ENCODE measurements at places on chromosomes 3 and 15. TPM values are rescaled to one million over a fixed set of nuclear protein-coding genes. Genes with fewer than 3 reads are reported as not detected.

The TMCO5A gene
- not detected for total RNA-seq

DNA sequence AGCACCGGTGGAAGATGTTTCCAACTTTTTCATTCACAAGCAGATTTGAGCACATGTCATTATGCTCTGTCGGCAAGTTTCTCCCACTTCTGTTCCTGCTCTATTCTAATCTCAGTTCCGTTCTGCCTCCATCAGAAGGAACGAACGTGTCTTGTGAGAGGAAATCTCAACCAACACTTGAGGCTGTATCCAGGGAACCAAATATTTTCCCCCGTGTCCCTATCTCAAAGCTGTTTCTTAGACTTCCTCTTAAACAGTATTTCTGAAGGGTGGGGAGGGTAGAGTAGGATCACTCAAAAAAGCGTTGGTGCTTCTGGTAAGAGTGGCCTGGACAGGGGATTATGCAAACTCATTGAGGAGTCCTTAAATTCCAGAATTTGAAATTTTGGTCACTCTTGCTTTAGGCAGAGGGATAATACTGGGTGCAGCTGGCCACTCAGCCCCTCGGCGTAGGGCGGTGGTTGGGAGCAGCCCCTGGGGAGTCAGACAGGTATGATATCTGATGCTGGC, 54.9 kb downstream of the FRMD4B start:
- no peak for DNase-seq

DNA sequence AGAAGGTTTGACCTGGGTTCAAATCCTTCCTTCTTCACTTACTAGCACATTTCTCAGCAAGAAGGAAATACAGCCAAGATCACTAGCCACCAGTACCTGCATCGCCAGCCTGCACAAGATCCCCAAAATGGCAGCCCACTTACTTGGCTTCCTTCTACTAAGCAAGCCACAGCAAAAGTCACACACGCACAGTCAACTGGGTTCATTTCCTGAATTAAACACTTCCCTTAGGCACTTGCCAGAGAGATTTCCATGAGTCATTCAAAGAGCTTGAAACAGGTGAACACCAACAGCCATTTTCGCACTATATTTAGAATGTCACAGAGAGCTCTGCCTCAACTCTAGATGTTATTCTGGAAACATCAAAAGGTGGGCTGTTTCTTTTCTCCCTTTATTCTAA, 42.6 kb downstream of the MGLL start:
- DNase-seq, result no peak

GRCh38 chr3:186651678-186652215, 11.5 kb downstream of the FETUB start:
- no peak for DNase-seq

- no peak for DNase-seq
These were observed 182.9 kb downstream of the KCNMB2 start for GRCh38 chr3:178718995-178719635.

DNA sequence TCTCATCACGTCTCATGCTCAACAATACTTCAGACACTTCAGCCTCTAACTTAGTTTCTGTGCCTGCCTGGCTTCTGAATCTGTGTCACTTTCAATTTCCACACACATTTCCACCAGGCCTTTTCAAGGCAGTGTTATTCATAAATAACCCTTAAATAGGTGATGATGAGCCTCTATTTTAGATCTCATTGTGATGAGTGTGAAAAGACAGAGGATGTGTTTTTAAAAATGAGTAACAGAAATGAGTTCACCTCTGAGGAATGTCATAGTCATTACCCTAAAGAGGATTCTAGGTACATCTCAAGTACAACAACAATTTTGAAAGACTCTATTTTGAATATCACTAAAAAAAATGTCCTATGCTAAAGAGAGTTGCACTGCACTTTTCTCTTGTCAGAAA, 64.6 kb downstream of the STAC start:
- no peak for DNase-seq

- DNase-seq, result no peak
These were observed 18.5 kb downstream of the CLDN11 start for GRCh38 chr3:170437176-170437575.

- DNase-seq, result no peak
These were observed 97.9 kb upstream of the MEX3B start for GRCh38 chr15:82143390-82144385.

The GOLGA6L4 gene
- total RNA-seq, result 22.2 TPM

- DNase-seq, result no peak
These were observed 10.7 kb upstream of the TASOR start for GRCh38 chr3:56693750-56694149.

DNA sequence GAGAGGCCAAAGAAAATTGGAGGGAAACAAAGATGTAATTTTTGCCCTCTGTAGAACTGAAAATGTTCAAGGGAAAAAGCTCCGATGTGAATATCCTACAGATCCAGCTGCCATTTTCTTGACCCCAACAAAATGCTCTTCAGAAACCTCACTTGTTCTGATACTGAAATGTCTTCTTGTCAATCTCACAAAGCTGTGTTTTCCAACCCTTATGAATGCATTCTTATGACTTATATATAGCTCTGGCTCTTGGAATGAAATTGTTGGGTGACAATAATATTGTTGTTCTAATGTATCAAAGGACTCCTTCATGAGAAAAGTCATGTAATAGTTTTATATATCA, 157.1 kb upstream of the TGFBR2 start:
- DNase-seq, result no peak

GRCh38 chr15:99275061-99275460, 23.8 kb downstream of the LRRC28 start:
- no peak for DNase-seq

- no peak for DNase-seq
These were observed 93.2 kb downstream of the TP63 start for GRCh38 chr3:189724356-189724755.

GRCh38 chr3:53599771-53600170, 105.4 kb downstream of the CACNA1D start:
- DNase-seq, result no peak

GRCh38 chr3:70716832-70717231, 404.4 kb upstream of the MDFIC2 start:
- DNase-seq, result no peak

The CCDC39 gene
- not detected for total RNA-seq

GRCh38 chr3:139127101-139127500, 82.4 kb upstream of the PRR23C start:
- no peak for DNase-seq

- DNase-seq, result no peak
These were observed 1046.4 kb downstream of the NTRK3 start for GRCh38 chr15:87209891-87210689.

DNA sequence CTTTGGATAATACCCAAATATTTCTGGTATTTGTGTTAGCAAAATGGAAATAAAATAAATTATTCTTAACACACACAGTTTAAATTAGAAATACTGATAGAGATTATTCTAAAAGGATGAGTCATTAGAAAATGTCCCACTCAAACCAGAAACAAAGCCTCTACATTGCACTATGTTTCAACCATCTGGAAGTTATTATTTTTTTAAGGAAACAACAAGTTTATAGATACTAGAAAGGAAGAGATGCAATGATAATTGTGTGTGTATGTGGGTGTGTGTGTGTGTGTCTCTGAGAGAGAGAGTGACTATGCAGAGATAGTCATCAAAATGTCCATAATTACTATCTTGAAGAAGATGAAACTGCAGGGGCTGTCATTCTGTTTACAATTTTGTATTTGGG, 1340.5 kb downstream of the ROBO1 start:
- DNase-seq, result no peak

DNA sequence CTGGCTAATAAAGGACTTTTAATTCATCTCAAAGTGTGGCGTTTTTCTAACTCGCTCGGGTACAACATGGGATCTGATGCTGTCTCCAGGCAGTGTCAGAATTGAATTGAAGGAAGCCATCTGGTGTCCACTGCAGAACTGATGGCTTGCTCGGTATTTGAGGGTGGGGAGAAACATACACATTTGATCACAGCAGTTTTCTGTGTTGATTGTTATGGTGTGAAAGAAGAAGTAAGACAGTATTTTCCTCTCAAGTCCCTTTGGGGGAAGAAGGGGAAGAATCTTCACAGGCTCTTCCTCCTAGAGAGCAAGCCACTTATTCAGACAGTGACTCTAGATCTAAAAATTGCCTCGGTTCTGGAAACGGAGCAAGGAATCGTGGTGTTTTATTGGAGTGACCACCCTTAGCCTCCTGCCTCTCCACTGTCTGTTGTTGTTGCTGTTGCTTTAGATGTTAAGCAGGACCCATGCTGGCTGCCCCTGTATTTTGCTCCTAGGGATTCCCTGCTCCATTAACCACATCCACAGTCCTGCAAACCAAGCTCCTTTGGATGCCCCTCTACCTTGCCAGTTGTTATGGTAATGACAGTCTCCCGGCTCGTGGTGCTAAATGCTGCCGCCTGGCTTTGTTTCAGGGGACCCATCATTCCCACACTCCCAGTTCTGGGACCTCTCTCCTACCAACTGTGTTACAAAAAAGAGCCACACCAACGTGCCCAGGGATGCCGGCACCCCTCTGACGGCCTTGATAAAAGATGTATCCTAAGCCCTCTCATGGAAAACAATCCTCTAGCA, 15.3 kb upstream of the MCCC1 start:
- DNase-seq, result no peak

The RASGRP1 gene
- total RNA-seq, result 1.6 TPM

DNA sequence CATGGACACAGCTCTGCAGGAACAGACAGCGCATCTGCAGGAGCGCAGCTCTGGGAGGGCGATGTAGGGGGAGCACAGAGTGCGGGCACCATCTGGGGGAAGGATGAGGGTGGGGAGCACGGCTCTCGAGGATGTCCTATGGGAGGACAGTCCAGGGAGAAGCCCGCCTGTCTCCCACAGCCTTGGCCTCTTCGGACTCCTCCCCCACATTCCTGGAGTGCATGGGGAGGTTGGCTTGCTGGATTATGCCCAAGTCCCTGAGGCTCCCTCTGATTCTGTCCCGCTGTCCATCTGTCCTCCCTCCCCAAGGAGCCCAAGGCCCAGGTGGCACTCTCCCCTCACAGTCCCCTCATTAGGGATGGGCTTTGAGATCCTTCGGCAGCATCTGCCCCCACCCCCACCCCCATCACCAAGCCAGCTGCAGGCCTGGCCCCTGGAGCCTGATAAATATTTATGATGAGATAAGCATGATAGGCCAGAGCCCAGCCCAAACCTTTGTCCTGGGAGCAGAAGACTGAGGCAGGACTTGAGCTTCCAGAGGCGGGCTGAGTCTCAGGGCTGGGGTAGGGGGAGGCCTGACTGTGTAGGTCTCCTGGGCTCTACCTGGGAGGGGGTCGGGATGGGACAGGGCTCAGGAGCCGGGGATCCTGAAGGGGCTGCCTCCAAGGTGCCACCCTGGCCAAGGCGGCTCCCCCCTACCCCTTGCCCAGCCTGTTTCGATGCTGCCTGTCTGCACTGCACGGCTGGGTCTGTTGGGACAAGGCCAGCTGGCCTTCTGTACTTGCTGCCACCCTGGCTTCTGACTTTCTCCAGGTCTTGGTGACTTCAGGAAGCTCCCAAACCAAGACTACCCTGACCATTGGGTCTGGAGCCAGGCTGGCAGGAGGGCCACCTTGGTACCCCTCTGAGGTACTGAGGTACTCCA, 28.6 kb upstream of the SEMA3F start:
- no peak for DNase-seq

The CCR9 gene
- not detected for total RNA-seq

DNA sequence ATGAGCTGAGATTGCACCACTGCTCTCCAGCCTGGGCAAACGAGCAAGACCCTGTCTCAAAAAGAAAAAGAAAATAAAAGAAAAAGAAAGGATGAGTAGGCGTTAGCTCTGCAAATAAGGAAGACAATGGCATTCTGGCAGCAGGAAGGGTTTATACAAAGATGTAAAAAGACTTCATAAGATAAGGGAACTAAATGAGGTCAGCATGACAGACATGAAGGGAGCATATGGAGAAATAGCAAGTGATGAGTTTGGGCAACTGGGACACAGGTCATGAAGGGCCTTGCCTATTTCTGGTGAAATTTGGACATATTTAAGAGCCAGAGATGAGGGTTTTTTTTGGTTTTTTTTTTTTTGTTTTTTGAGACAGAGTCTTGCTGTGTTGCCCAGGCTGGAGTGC, 24.5 kb downstream of the TMEM266 start:
- DNase-seq, result no peak

GRCh38 chr3:186374376-186374775, 12.3 kb upstream of the DGKG start:
- no peak for DNase-seq

The PAK6 gene
- 0.78 TPM for total RNA-seq

DNA sequence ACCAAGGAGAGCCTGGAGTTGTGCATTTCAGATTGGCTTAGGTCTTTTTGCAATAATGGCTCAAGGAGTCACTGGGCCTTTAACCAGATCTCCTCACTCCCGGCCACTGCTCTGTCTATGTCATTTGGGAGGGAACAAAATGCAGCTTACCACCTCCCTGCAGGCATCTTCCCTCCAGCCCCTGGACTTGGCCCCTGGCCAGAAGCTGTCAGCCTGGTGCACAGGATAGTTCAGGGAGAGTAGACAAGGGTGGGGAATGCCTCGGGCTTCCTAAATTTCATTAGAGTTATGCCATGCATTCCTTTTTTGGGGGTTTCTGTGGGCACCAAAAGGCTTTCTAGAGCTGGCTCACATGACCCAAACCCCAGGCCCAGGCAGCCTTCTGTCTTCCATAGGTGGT, 70.2 kb upstream of the HRH1 start:
- DNase-seq, result no peak

The TMEM40 gene
- total RNA-seq, result not detected

The GOLGA8T gene
- 11.5 TPM for total RNA-seq

The OR5K2 gene
- total RNA-seq, result not detected

DNA sequence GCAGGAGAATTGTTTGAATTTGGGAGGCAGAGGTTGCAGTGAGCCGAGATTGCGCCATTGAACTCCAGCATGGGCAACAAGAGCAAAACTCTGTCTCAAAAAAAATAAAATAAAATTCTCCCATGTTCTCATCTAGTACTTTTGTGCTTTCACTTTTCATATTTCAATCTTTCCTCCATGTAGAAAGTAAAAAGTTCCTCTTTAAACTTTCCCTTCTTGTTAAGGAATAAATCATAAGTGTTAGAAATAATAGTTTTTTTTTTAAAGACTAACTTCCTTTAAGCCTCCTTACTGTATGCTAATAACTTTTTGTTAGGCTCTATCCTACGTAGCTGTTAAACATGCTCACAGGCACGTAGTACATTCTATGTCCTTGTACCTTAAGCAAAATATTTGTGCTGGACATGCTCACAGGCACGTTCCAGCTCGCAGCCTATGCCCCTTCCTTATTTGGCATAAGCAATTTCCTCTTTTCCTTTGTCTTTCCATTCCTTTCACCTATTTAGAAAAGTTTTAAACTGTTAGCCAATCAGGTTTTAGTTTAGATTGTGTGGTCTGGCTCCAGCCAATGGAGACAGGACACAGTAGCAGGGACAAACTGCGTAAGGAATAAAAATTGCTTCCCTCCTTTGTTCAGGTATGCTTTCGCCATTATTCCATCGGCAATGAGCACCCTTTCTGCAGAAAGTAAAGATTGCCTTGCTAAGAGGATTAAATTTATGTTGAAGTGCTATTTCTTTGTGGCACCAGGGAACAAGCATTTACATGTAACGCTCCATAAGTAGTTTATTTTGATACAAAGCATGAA, 38.9 kb upstream of the PIK3CB start:
- no peak for DNase-seq

GRCh38 chr15:82882273-82882928, 70.1 kb downstream of the HOMER2 start:
- no peak for DNase-seq
